ENCODE measurements at places on chromosomes 6 and 20.

- DNase-seq = no peak
These were observed 483.8 kb downstream of the TFAP2B start for GRCh38 chr6:51302431-51302830.

- DNase-seq = no peak
These were observed 595 bp downstream of the REM1 start for GRCh38 chr20:31475472-31476293.

DNA sequence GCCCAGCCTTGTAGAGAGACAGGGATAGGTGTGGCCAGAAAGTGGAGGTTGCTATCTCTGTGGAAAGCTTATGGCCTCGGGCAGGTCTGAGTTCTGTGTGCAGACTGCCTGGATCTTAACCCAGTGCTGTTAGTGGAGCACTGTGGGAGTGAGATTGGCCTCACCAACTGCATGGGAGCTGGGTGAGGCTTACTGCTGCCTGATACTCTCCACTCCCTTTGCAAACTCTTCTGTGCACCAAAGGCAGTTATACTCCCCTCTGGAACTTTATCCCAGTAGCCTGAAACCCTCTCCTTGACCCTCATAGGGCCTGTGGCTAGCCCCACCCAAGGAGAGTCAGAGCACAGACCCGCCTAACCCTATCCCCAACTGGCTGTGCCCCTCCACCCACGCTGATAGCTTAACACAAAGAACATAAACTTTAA is 41.4 kb upstream of the PKIB start:
- no peak for DNase-seq

GRCh38 chr6:85405853-85406198 is 44.1 kb upstream of the NT5E start:
- no peak for DNase-seq

GRCh38 chr6:17349427-17349826 is 44.0 kb upstream of the CAP2 start:
- DNase-seq = no peak

- DNase-seq = no peak
These were observed 30.2 kb downstream of the MYLIP start for GRCh38 chr6:16158943-16159557.

DNA sequence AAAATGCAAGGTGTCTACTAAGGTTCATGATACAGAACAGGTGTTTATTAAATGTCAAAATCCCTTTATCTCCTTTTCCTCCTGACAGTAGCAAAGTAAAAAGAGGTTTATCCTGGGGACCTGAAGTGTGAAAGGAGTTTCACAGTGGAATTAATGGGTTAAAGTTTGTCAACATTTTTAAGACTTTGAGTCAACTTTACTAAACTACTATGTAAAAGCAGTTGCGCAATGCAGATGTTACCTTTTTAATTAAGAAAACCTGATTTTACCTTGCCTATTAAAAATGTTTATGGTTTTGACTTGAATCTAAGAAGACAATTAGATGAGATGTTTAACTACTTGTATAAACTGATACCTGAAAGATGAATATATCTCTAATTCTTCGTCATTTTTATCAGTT is 14.6 kb downstream of the PKIB start:
- no peak for DNase-seq

DNA sequence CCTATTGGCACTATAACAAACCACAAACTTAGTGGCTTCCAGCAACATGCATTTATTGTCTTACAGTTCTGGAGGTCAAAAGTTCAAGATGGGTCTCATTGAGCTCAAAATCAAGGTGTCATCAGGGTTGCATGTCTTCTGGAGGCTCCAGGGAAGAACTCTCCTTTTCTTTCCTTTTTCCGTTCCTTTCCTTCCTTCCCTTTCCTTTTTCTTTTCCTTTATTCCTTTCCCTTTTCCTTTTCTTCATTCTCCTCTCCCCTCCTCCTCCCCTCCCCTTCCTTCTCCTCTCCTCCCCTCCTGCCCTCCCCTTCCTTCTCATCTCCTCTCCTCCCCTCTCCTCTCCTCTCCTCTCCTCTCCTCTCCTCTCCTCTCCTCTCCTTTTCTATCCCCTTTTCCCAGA is 460.2 kb upstream of the CDH4 start:
- no peak for DNase-seq

GRCh38 chr20:5127859-5128424 is 1.1 kb downstream of the CDS2 start:
- DNase-seq = no peak

DNA sequence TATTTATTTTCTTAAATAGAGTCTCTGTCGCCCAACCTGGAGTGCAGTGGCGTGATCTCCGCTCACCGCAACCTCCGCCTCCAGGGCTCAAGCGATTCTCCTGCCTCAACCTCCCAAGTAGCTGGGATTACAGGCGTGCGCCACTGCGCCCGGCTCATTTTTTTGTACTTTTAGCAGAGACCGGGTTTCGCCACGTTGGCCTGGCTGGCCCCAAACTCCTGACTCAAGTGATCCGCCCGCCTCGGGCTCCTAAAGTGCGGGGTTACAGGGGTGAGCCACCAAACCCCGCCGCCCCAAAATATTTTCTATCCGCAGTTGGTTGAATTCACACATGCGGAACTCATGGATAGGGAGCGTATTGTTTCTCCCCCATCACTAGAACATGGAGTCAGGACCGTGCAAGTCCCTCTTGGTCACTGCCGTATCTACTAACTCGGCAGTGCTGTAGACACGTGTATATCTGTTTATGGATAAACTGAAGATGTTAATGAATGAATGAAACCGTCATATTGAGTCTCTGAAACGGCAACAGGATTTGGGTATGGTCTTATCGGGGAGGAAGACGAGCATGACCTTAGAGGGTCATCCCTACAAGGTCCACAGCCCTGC is 904 bp downstream of the MKKS start:
- no peak for DNase-seq

DNA sequence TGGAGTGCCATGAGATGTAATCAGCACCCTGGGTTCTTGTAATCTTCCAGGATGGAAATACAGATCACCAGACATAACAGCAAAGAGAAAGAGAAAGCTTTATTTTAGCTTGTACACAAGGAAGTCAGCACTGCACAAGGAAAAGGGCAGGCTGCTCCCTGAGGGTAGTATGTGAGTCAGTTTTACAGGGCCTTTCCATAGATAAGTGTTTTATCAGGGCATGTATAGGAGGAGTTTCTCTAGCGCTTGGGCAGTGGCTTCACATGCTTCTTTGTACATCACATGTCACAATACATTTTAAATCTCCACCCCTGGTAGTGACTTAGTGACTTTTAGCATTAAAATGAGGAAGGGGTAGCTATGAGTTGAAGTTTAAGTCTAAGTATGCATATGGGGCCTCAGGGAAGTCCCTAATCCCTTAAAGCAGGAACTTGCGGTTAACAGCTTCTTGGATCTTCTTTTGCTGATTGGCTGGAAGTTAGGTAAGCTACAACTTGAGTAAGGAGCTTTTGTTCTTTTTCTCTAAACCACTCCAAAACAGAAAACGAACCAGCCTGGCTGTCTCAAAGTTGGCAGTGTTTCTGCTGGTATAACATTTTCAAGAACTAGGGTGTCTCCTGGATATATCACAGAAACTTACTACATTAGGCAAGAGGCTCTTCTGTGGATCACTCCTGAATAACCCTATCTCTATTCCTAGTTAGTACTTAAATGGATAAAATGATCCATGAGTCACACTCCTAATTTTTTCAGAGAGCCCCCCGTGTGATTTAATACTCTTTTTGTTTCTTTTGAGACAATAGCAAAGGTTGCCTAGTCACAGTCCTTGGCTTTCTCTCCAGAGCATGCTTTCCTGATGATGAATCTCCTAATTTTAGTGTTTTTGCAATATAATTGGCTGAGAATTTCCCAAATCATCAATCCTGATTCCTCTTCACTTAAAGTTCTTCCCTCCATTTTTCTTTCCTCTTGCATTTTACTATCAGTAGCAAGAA is 60.2 kb downstream of the MRAP2 start:
- DNase-seq = peak; percentile 17

GRCh38 chr20:54624706-54625390 is 149.5 kb downstream of the DOK5 start:
- no peak for DNase-seq

- no peak for DNase-seq
These were observed 490.4 kb upstream of the ADGRB3 start for GRCh38 chr6:68144667-68145066.

- DNase-seq = no peak
These were observed 89.2 kb upstream of the EXOC2 start for GRCh38 chr6:782141-782540.

DNA sequence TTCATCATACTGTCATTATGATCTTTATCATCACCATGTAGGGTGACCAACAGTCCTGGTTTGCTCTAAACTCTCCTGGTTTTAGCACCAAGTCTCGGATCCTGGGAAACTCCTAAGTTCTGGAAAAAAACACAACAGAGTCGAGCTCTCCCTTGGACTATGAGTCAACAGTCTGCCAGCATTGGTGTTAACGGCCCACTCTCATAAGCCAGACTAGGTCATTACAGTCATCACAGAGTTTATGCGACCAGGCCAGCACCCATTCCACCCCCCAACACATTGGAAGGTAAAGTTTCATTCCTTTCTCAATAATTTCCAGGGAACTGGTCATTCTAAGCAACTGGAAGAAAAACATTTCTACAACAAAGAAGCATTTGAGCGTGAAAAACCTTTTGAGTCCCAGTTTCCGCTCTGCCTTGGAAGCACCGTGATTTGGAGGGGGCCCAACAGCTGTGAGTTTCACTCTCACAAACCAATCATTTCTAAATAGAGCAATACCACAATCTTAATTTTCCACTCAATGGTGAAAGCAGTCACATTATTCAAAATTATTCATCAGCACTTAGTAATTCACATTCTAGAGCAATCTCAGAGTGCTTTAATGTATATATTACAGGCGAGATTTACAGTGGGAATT is 445.0 kb downstream of the CDH26 start:
- DNase-seq = peak; percentile 51

DNA sequence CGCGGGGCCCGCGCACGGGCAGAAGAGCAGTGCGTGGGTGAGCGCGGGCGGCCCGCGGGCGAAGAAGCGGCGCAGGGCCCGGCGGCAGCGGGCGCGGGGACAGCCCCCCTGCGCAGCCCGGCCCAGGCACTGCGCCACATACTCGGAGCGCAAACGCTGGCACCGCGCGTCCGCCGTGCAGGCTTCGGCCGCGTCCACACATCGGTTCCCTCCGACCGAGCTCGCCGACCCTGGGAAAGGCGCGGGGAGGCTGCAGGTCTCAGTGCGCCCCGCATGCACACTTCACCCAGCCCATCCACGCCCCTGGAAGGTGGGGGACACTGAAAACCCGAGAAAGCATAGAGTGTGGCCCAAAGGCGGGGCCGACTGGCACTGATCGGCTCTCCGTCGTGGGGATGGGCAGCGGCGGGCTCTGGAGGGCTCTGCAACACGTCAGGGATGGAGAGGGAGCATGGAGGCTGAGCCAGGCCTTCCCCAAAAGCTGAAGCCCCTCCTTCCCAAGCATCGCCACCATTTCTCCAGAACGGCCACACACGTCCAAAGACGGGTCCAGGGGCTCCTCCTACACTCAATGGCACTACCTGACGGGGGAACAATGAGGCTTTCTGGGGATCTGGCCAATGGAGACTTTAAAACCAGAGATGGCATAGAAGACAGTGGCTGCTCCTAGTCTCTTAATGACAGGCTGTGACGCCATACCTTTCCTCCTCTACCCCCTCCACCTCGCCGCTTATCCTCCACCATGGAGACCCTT is 2.0 kb downstream of the GFRA4 start:
- no peak for DNase-seq

- no peak for DNase-seq
These were observed 37.4 kb upstream of the JAG1 start for GRCh38 chr20:10710991-10711775.

GRCh38 chr20:44901974-44902373 is 7.9 kb upstream of the PABPC1L start:
- DNase-seq = peak; percentile 10

DNA sequence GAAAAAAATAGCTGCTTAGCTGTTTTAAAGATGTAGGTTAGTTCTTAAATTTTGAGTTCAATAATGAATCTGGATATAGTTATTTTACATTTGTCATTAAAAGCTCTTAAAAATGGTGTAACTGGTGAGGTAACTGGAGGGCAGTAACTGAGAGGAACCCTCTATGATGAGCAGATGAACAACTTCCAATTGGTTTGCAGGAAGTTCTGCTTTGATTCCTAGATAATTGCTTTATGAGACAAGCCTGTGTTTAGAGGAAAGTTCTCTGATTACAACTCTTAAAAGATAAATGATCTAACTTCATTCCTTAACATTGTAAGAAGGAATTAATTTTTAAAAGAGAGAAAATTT is 8.5 kb downstream of the MYLIP start:
- no peak for DNase-seq

DNA sequence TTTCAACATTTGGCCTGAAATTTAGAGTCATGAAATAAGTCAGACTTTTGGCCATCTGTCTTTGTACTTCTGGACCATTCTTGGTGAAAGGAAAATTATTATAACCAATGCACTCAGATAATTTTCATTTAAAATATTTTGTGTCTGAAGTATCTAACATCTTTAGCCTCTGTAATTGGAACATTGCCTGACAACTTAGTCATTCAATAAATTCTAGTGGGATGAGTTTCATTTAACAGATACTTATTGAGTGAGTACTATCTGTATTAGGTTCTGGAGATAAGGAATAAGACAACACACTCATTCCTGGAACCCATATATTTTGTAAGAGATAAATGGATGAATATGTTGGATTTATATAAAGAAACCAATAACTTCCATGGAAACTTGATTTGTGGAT is 536.0 kb downstream of the BCKDHB start:
- no peak for DNase-seq

DNA sequence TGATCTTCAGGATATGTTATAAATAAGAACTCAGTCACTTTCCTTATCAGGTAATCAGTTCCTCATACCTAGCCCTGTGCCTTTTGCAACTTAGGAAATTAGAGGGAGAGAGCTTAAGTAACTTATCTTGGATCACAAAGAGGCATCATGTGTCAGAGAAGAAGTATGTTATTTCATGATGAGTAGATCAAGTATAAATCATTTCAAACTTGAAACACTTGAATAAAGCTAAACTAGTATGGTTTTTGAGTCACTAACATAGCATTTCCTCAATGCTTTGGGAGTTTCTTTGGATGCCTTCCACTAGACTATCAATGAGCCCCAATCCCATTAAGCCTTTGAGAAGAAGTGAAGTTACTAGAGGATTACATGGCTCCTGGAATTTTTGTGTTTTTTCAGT is 102.6 kb upstream of the TNFAIP3 start:
- no peak for DNase-seq

DNA sequence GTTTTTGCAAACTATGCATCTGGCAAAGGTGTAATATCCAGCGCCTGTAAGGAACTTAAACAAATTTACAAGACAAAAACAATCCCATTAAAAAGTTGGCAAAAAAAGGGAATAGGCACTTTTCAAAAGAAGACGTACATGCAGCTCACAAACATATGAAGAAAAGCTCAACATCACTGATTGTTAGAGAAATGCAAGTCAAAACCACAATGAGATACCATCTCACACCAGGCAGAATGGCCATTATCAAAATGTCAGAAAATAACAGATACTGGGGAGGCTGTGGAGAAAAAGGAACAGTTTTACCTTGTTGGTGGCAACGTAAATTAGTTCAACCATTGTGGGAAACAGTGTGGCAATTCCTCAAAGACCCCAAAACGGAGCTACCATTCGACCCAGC is 54.2 kb downstream of the TSBP1 start:
- DNase-seq = no peak

- DNase-seq = no peak
These were observed 33.2 kb upstream of the TASP1 start for GRCh38 chr20:13671916-13672378.

Data from activated CD4-positive, alpha-beta T cell treated with anti-CD3 and anti-CD28 coated beads, Interleukin-2, Interleukin-6, amounts not matched to agents 100 ng/mL and 50 ng/mL, durations not matched to agents 16 hours and 8 hours (primary cell).